Fibroblast of mammary gland (primary cell): ENCODE measurements at places on chromosomes 2 and 18.

DNA sequence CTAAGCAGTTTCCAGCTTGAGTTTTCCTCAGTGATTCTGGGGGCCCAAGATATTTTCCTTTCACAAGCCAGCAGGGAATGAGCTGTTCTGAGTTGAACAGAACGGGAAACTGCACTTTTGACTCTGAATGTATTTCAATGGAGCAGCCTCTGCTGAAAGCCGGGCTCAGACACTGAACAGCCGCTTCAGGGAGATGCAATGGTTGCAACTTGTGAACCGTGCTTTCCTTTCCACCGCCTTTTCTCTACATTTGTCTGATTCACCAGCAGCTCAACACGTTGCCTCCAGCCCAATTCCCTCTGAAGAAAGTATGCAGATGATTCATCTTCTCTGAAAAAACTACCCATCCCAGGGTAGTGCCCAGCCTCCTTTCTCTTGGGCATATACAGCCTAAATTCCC is 119.3 kb upstream of the PKDCC start:
- DNase-seq = peak; percentile 86

GRCh38 chr2:54499661-54500060 is 43.5 kb downstream of the SPTBN1 start:
- DNase-seq = peak; percentile 55

DNA sequence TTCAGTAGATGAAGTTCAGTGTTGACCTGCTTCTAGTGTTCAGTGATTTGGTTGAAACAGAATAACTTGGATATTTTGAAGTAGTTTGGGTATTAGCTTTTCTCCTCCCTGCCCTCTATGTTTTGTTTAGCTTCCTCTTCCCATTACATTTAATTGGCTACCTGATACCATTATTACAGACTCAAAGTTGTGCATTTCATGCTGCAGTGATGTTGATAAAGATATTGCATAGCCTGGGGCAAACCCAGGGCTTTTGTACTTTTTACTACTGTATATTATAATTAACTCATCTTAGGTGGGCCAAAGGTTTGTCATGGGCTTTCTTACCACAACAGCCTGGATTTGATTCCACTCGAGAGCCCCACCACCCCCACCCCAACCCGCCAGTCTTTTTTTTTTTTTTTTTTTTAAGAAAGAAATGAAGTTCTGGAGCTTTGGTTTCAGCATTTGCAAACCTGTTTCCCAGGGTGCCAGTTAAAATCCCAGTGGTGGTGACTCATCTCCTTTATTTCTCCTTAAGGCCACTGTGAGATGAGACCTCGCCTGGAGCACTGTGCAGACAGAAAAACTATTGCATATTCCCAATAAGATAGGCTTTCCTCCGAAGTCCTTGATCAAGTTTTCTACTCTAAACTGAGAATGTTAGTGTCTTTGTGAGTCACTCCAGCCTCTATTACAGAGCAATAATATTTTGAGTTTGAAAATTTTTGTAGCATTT is 393.7 kb upstream of the FANCL start:
- DNase-seq = peak; percentile 29

GRCh38 chr18:79798346-79798998 is 734 bp downstream of the KCNG2 start:
- DNase-seq = no peak

GRCh38 chr2:136112317-136113208 is 5.4 kb downstream of the CXCR4 start:
- no peak for DNase-seq

DNA sequence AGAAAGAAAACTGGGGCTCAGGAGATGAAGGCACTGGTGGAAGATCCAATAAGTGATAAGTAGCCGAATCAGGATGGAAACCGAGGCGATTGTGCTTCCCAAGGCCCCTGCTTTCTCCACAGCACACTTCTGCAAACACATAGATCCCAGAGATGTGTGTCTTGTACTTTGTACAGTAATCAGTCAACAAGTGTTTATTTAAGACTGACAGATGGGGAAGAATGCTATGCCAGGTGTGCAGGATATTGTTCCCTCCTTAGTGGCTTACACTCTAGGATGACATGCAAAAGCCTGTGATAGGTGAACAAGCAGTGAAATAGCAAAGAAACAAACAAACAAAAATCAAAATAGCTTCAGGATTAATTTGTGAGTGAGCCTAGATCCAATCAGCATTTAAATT is 116.6 kb downstream of the ACTR3 start:
- DNase-seq = no peak
